ENCODE measurements at places on chromosomes 6 and 20.

DNA sequence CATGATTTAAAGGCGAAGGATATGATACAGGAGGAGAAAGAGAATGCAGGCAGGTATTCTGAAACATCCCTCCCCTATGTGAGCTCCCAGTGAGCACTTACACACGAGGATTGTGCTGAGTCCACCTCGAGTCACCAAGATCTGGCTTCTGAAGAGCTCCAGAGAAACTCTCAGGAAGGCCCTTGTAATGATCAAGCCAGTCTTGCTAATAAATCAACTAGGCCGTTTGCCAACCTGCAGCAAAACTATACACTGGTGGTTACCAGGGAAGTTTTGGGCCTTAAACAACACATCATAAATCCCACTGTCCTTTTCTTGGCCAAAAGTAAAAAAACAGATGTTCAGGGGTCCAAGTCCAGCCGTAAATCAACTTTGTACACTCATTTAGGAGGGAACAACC lies 79.2 kb downstream of the STXBP5 start:
- DNase-seq, result no peak

GRCh38 chr6:84042603-84043002 lies 9.0 kb downstream of the MRAP2 start:
- DNase-seq, result no peak

GRCh38 chr6:141470810-141471209 lies 661.9 kb upstream of the GJE1 start:
- DNase-seq, result no peak

DNA sequence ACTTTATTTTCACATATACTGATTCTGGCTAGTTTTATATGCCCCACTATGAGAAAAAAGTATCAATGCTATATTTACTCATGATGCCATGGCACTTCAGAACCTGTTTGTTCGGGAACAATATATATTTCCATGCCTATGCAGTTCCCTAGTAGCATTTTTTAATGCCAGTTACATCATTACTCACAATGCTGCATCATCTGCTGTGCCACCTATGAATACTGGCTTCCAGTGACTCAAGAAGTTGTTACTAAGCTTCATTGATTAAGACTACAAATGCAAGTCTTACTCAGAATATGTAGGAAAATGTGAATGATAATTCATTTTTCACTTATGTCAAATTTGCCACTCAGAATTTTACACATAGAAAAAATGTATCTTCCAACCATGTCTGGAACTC lies 97.9 kb downstream of the MAFB start:
- no peak for DNase-seq

GRCh38 chr6:161407581-161407980 lies 133.7 kb upstream of the AGPAT4 start:
- DNase-seq, result no peak

DNA sequence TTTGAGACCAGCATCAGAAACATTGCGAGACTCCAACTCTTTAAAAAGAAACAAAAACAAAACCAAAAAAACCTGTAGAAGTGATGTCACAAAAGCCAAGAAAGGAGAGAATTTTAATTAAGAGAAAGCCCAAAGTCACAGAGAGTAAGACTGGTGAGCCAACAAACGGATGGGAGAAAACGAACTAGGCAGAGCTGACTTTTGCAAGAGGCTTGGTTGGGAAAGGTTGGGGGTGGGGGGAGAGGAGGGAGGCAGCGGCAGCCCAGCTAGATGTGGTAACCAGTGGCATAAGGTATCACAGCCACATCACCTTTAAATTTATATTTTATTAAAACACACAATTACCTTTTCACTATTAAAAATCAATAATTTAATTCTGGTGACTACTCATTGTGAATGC lies 23.5 kb downstream of the NOL7 start:
- DNase-seq, result no peak

GRCh38 chr6:120873125-120873865 lies 461.0 kb downstream of the TBC1D32 start:
- DNase-seq, result no peak

DNA sequence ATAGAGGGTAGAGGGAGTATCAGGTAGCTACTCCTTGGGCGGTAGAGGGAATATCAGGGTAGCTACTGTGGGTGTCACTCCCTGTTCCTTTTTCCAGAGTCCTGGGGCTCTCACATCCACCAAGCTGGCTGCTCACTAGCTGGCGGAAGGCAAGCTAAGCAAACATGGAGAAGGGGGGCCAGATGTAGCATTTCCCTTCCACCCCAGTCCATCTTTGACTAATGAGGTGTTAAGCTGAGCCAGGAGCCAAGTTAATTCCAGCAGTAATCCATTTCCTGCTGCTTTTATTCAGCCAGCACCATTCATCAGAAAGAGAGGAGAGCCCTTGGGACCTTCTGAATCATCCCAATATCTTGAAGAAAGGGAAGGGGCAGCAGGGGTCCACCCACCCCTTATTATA lies 330.0 kb downstream of the ZFAND3 start:
- no peak for DNase-seq

- DNase-seq, result no peak
Observed at GRCh38 chr20:47810721-47811347, 25.6 kb upstream of the SULF2 start.
